Ammon's horn (tissue), 1 donor: ENCODE measurements at places on chromosomes 7 and 10.

GRCh38 chr10:35387768-35388167, 51.5 kb downstream of the CCNY start:
- no peak for DNase-seq

- peak; percentile 66 for DNase-seq
Measured at GRCh38 chr10:63027531-63027930, 105.6 kb upstream of the NRBF2 start.

- no peak for DNase-seq
Measured at GRCh38 chr7:158991824-158992621, 135.7 kb downstream of the DYNC2I1 start.

- DNase-seq = no peak
Measured at GRCh38 chr7:108402865-108403264, 53.4 kb downstream of the NRCAM start.

GRCh38 chr10:75187961-75188426, 22.6 kb upstream of the VDAC2 start:
- peak; percentile 63 for DNase-seq

DNA sequence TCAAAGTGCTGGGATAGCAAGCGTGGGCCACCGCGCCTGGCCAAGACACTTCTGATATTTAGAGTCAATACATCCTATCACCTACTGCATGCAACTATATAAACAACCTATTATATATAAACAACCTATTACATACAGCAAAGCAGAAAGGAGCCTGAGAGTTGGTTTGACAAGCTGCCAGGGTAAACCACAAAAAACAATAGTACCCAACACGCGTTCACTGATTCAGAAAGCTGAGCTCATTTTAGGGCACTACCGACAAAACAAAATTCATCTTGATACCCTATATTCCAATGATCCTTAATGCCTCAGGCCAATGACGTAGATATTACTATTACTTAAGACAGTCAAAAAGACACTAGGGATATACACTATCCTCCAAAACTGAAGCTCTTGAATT, 16.2 kb downstream of the MALSU1 start:
- no peak for DNase-seq
